Posterior cingulate gyrus (tissue), 11 donors: ENCODE measurements at places on chromosomes 7 and 10.

GRCh38 chr10:8088504-8088903 lies 34.0 kb downstream of the GATA3 start:
- DNase-seq = no peak

GRCh38 chr7:140310337-140311002 lies 87.9 kb downstream of the SLC37A3 start:
- no peak for DNase-seq

DNA sequence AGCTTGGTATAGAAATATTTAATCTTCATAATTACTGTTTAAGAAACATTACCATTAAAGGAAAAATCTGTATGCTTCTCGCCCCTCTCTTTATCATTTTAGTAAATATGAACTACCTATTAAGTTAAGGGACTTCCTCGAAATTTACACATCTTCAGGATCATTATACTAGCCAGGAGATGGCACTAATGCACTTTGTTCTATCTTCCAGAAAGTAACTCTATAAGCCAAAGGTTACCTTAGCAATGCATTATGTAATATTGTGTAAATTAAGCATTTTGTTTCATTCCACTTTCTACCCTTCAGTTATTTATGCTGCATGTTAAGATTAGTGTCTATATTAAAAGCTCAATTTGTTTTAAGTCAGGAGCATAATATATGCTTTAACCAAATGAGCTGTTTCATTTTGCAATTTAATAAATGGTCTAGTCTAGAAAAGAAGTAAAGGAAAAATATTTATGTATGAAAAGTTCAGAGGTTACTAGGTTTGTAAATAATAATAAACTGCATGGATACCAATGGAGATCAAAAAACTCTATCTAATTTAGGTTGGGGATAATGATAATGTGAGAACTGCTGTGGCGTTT lies 128.5 kb downstream of the ANKRD7 start:
- DNase-seq = no peak

DNA sequence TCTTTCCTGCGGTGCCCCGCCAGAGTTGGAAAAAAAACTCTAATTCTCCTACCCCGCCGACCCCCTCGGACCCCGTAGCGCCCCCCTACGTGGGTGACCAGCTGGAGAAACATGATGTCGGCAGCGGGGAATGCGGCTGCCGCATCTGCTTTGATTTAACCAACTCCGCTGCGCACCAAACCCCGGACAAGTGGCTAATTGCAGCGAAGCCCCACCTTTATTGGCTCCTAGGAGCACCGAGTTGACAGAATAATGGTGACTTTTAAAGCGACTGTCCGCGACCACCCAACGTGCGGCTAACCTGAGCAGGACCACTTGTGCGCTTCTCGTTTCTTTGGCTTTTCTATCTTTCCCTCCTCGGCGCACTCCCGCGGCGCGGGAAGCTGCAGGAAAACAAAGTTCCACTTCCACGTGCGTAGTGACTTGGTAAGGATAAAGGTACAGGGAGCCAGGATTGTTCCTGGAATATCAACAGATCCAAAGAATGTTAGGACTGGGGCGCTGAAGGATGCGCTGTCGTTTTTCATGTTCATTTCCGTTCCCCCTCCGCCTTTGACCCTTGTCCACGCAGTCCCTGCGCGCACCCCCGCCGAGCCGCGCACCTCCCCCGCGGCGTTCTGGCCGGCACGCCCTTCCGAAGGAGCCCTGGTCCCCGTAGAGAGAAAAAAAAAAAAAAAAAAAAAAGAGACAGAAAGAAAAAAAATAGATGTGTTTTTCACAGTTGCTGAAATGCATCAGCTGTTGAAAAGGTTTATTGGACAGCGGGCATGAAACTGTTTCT lies 1.4 kb downstream of the WNT16 start:
- DNase-seq = no peak

DNA sequence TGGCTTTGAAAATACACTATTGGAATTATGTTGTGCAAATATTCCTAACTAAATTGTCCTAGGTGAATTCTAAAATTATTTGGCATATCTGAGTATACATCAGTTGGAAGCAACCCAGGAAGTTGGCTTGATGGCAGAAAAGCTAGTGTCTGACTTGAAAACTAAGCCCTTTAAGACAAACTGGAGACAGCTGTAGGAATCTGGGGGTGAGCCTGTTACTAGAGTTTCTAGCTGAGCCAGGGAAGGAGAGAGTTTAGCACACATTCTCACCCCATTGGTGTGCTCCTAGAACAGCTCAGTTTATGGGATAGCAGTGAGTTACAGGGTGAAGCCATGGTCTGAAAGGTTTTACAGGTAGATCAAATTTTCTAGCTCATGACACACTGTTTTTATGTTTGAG lies 210.2 kb upstream of the SLC26A5 start:
- no peak for DNase-seq

GRCh38 chr10:86900955-86901354 lies 56.5 kb downstream of the MMRN2 start:
- peak; percentile 69 for DNase-seq

- DNase-seq = no peak
Measured at GRCh38 chr7:122182081-122182480, 38.0 kb upstream of the AASS start.

DNA sequence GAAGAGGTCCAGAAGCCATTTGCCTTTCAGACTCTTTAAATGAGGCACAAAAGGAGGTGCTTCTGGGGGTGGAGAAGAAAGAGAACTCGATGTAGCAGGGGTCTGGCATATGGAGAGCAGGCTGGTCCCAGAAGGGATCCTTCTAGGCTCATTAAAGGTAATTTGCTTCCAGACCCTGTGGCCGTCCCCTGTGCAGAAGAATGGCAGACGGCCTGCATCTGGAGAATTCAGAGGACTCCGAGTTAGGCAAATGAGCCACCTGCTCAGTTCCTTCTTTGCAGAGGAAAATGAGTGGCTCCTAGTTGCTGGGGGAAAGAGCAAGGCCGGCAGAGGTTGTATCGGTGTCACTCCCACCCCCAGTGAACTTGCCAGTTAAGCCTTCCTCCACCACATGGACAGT lies 73.8 kb upstream of the FAM180A start:
- no peak for DNase-seq

- no peak for DNase-seq
Measured at GRCh38 chr10:33421789-33422462, 87.5 kb upstream of the NRP1 start.

- no peak for DNase-seq
Measured at GRCh38 chr7:47394751-47395252, 187.1 kb downstream of the TNS3 start.

- DNase-seq = no peak
Measured at GRCh38 chr10:112785089-112785488, 165.0 kb upstream of the TCF7L2 start.

DNA sequence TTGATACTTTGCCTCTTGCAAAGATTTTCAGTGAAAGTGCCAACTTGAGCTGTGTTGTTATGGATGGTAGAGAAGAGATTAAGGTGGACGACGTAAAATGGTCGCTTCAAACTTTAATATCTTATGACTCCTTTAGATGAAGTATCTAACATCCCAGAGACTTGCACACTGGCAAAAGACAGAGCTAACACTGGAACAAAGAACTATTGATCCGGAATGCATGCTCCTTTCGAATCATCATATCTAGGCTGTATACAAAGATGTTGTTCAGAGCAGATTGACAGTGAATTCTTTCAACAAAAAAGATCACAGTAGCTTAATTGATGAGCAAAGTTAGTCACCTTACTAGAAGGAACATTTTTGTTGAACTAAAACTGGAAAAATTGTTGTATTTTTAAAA lies 592.7 kb downstream of the NXPH1 start:
- DNase-seq = no peak

DNA sequence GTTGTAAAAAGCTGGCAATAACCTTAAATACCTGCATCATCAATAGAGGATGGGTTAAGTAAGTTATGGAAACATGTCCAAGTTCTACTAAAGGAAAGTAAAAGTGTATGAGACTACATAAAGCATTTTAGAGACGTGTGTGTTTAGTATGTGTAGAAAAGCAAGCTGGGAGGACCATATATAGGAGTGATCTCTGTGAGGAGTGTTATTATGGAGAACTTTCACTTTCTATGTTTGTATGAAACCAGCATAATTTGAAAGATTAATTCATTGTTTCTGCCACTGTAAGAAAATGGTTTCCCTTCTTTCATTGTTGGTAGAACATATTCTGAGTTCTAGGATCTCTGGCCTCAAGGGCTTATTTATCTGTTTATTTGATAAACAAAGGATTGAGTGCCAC lies 19.2 kb upstream of the PDLIM1 start:
- no peak for DNase-seq

DNA sequence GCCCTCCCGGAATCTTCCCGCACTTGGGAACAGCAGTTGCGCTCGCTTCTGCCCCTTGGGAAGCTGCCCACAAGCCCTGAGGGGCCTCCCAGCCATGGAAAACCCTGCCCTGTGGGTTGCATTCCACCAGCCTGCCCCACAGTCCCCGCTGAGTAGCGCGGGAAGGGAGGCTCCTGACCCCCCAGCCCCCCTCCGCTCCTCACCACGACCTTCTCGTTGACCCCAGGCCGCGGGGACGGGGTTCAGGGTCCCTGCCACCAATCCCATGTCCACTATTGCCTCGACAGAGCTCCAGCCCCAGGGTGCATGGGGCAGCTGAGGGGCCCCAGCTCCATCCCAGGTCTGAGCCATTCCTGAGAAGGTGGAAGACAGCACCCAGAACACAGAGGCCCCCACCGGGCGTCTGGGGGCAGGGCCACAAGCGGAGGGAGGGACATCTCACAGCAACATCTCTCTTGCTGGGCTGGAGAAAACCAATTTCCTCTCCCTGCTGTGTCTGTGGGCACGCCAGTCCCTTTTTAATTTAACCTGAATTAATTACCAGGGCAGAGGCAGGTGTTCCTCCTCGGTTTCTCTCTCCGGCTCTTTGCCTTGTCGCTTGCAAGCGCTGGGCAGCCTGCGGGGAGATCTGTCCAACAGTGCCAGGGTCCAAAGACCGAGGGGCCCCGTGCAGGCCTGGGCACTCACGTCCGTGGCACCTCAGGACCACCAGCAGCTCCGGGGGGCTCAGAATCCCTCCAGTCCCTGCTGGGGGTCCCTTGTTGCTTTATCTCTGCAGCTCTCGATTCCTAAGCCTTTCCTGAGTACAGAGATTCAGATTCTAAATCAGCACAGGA lies 57.9 kb downstream of the FOXL3 start:
- no peak for DNase-seq

DNA sequence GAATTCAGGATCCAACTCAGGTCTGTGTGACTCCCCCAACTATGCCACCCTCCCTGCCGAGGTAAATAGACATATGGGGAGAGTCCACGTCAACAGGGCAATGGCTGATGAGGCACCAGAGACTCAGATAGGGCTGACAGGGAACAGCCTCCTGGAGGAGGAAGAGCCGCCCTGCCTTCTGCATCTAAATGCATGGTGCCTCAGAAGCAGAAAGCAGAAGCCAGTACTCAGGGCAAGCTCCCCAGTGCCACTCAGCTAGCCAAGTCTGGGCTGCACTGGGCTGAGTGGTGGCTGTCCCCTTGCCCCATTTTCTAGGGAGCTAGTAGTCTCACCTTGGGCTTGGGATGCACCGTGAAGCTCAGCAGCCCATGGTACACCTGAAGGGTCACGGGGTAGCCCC lies 11.0 kb downstream of the RRP12 start:
- DNase-seq = no peak

GRCh38 chr10:33719005-33719703 lies 384.7 kb upstream of the NRP1 start:
- no peak for DNase-seq

DNA sequence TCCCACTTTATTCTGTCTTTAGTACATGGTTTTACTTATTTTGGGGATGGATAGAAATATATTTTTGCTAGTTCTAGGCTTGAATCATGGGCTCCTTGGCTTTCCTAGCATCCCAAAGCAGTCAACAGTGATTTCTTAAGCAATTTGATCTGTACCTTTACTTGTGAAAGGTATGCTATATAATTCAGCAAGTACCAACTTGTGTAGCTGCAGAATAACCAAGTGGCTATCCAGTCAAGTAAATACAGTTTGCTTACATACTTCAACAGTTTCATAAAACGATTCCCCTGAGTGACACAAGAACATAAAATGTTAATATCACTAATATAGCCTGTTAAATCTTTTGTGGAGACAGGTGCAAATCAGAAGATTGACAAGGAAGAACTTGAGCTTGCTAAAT lies 67.2 kb downstream of the PODXL start:
- no peak for DNase-seq

- DNase-seq = no peak
Measured at GRCh38 chr7:1331561-1332467, 99.1 kb downstream of the UNCX start.

GRCh38 chr10:70991140-70992124 lies 103.1 kb upstream of the PCBD1 start:
- DNase-seq = no peak

DNA sequence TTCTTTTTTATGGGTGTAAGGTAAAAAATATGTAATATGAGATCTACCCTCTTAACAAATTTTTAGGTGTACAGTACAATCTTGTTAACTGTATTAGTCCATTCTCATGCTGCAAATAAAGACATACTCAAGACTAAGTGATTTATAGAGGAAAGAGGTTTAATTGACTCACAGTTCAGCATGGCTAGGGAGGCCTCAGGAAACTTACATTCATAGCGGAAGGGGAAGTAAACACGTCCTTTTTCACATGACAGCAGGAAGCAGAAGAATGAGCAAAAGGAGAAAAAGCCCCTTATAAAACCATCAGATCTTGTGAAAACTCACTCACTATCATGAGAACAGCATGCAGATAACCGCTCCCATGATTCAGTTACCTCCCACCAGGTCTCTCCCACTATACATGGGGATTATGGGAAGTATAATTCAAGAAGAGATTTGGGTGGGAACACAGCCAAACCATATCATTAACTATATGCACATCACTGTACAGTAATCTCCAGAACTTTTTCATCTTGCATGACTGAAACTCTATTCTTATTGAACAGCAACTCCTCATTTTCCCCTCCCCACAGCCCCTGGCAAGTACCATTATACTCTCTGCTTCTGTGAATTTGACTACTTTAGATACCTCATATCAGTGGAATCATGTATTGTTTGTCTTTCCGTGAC lies 127.4 kb downstream of the WNT2 start:
- no peak for DNase-seq

GRCh38 chr7:102811942-102812678 lies 63.3 kb downstream of the FAM185A start:
- no peak for DNase-seq

- no peak for DNase-seq
Measured at GRCh38 chr7:113800826-113801225, 118.0 kb downstream of the PPP1R3A start.

- DNase-seq = no peak
Measured at GRCh38 chr7:42573881-42574672, 337.1 kb upstream of the GLI3 start.

- DNase-seq = no peak
Measured at GRCh38 chr7:36512616-36513015, 123.0 kb downstream of the ANLN start.

GRCh38 chr7:66631471-66631870 lies 2.8 kb downstream of the KCTD7 start:
- DNase-seq = no peak

GRCh38 chr7:111508387-111508786 lies 53.9 kb downstream of the IMMP2L start:
- no peak for DNase-seq

GRCh38 chr10:11091517-11092102 lies 73.9 kb downstream of the CELF2 start:
- DNase-seq = no peak
